ENCODE measurements at places on chromosomes 5 and 9.

- no peak for DNase-seq
Observed at GRCh38 chr9:34590381-34591247, 1.1 kb upstream of the CNTFR start.

- no peak for DNase-seq
Observed at GRCh38 chr9:5760338-5760737, 72.6 kb downstream of the ERMP1 start.

- no peak for DNase-seq
Observed at GRCh38 chr9:83956086-83956435, 24.0 kb downstream of the HNRNPK start.

GRCh38 chr9:89919171-89919681, 314.4 kb downstream of the GADD45G start:
- no peak for DNase-seq

GRCh38 chr9:82191082-82191770, 202.7 kb downstream of the SPATA31D1 start:
- DNase-seq, result no peak

All from keratinocyte (primary cell).